ENCODE measurements at places on chromosomes 2 and 18.

- no peak for DNase-seq
Observed at GRCh38 chr2:58289029-58289428, 47.9 kb upstream of the FANCL start.

- DNase-seq: no peak
Observed at GRCh38 chr2:162069267-162069903, 4.6 kb downstream of the DPP4 start.

GRCh38 chr2:8847400-8847799, 10.0 kb upstream of the KIDINS220 start:
- no peak for DNase-seq

- no peak for DNase-seq
Observed at GRCh38 chr18:28062443-28062842, 114.5 kb downstream of the CDH2 start.

- DNase-seq: peak; percentile 83
Observed at GRCh38 chr2:159712143-159712928, at the start of gene MARCHF7. Gene MARCHF7 (plus strand): TSS chr2:159712506. CDS start chr2:159729023, 16,517 bp downstream.

DNA sequence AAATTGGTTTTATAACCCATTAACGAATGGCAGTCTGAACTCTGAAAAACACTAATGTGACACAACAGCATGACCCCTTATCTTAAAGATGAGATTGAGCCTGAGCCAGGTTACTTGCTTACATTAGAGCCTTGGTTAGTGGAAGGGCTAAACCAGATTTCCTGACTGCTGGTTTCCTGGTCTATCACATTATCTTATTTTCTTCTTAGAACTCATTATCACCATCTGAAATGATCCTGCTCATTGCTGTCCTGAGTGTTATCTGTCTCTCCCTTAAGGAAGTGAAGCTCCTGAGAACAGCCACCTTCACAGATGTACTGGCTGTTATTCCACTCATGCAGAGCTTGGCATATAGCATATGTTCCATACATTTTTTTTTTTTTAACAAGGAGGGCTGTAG, 9.0 kb upstream of the NRP2 start:
- no peak for DNase-seq

DNA sequence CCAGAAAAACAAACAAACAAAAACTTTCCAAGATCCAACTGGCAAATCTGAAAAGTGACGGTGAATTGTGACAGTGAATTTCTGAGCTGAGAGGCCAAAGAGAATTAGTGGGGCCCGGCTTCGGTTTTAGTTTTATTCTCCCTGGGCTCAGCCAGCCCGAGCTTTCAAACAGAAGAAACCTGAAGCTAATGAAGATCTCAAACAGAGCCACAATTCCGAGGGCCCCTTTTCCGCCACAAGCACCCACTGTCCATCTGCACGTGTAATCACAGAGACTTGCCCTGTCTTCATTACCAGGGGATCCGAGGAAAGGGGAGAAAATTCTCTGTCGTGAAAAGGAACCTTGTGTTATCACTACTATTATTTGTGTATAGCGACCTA, 4.2 kb upstream of the ONECUT2 start:
- no peak for DNase-seq

DNA sequence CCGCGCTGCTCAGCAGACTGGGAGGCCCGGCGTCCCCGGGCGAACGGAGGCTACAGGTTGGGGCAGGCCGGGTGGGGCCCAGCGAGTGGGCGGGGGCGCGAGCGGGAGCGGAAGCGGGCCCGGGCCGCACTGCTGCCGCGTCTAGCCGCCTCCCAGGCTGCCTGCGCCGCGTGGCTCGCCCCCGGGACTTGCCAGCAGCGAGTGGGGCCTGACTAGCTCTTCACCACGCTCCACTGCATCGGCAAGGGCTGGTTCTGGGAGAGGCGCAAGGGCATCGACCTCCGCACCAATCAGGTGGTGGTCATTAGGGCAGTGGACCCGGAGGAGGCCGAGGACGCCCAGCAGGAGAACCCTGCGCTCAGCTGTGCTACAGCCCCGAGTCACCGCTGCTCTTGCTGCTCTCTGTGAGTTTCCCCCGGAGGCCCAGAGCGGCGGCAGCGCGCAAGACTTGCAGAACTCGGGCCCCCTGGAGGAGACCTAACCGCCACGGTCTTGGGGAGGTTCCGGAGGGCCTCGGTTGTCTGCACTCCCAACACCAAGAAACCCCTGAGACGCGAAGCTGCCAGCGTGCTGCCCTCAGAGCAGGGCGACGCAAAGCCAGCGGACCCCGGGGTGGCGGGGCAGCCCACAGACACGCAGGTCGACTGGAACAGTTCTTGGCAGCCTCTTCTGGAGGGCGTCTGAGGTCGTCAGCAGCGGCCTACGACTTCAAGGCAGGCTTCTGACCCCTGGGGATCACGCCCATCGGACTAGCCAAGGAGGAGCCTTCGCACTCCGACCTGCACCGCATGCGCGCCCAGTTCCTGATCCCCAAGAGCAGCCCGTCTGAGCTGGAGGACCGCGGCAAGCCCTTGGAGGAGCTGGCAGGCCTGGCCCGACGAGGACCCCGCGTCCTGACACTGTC, 27.2 kb upstream of the PTPN2 start:
- no peak for DNase-seq

DNA sequence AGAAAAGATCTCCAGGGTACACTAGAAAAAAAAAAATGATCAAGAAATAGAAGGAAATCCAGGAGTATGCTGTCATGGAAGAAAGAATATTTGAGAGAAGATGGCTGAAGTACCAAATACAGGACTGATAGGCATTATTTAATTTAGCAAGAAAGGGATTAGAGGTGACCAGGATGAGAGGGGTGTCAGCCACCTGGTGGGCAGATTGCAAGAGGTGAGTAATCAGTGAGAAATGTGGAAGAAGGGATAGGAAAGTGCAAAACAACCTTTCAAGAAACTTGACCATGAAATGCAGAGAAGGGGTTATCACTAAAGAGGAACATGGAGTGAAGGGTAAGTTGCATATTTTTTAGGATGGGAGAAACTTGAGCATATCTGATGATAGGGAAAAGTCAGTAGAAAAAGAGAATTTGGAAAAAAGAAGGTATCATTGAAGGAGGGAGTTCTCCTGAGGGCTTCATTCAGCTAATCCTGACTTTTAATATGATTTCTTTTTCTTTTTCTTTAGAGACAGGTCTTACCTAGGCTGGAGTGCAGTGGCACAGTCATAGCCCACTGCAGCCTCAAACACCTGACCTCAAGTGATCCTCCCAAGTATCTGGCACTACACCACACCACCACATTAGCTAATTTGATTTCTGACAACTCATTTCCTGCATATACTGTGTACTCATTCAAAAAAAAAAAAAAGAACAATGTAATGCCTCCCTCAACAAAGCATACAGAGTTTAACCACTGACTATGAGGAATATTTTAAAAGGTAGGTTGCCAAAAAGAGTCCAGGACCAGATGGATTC, 101.3 kb downstream of the LRP2 start:
- no peak for DNase-seq

GRCh38 chr2:195659114-195659513, 2.1 kb downstream of the SLC39A10 start:
- no peak for DNase-seq

DNA sequence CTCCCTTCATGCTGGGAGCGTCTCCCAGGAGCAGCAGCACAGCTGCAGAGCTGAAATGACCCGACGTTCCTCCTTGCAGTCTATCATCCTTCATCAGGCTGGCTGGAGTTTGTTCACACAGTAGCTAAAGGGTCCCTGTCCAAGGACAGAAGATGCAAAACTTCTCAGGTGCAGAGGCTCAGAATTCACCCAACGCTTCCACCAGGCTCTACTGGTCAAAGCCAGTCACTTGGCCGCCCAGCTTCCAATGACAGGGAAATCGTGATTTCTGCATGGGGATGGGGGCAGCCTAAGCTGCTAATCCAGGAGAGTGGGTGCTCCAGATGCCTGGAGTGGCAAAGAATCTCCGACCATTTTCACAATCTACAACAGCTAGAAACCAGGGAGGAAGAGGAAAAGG, 97.0 kb upstream of the SALL3 start:
- no peak for DNase-seq

- DNase-seq: no peak
Observed at GRCh38 chr2:53509831-53510388, 257.7 kb upstream of the CHAC2 start.

DNA sequence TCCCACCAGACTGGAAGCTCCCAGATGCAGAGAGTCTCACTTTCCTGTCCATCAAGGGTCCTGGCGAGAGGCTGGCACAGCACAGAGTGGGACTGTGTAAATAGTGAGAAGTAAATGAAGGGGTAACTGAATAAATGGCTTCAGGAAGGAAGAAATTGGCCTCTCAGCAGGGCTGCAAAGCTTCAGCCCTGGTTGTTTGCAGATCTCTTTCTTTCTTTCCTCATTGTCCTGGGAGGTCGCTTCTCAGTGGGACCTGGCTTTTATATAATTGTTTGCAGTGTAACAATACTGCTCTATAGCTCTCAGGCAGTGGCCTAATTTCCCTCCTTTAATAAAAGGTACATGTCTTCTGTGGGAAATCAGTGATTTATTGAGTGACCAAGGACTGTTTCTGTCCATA, 74.9 kb upstream of the GPR45 start:
- no peak for DNase-seq

DNA sequence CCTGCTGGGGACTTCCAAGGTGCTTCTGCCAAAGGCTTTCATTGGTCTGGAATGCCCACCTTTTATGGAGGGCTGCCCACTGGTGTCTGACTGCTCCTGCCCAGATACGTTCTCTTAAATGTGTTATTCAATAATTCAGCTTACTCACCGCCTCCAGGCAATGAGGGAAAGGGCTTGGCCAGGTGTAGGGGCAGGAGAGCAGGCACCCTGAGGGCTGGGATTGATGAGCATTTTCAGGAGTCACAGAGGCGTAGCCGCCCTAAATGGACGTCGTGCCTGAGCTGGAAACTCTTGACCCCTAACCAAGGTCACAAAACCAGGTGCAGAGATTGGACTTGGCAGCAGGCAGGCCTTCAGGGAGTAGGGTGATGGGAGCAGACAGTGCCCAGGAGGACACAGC, 26.8 kb downstream of the MAL start:
- DNase-seq: no peak

DNA sequence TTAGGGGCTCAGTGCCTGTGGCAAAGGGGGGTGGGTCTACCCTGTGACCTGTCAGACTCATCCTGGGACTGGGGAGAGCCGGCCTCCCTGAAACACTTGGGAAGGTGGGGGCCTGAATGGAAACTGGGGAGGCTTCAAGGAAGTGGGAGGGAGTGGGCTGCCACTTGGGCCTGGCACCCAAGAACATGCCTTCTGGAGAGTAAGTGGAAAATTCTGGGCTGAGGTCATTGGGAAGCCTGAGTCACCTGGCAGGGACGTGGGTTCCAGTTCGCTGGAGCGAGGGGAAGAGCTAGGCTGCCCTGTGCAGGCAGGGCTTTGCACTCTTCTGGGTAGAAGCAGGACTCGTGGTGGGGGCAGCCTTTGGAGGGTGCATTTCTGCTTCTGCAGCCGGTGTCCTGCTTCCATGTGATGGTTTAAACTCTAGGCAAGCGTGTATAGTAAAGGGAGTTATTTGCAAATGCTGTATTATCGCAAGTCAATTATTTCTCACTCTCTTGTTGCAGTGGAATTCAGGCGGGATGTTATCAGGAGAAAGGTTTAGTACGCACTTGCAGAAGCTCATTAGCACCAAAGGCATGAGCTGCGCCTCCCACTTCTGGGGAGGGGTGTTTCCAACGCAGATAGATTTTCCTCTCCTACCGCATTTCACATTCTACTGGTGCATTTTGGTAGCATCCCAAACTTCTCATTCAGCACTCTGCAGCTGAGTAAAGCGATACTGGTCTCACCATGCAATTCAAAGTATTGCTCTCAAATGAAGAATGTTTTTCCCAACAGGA, 3.8 kb downstream of the LRRFIP1 start:
- no peak for DNase-seq

GRCh38 chr2:233535271-233535670, 31.3 kb downstream of the USP40 start:
- DNase-seq: no peak

GRCh38 chr18:63562284-63562683, 20.1 kb downstream of the SERPINB12 start:
- no peak for DNase-seq

DNA sequence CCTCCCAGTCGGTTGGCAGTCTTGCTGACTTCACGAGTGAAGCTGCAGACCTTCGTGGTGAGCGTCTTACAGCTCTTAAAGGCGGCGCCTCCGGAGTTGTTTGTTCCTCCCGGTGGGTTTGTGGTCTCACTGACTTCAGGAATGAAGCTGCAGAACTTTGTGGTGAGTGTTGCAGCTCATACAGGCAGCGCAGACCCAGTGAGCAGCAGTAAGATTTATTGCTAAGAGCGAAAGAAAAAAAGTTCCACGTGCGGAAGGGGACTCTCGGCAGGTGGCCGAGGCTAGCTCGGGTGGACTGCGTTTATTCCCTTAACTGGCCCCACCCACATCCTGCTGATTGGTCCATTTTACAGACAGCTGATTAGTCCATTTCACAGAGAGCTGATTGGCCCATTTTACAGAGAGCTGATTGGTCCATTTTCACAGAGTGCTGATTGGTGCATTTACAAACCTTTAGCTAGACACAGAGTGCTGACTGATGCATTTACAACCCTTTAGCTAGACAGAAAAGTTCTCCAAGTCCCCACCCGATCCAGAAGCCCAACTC, 240.3 kb downstream of the LRATD1 start:
- no peak for DNase-seq

GRCh38 chr18:48106976-48107781, 176.7 kb upstream of the SMAD2 start:
- no peak for DNase-seq

- no peak for DNase-seq
Observed at GRCh38 chr2:74585406-74586185, 31.1 kb downstream of the DOK1 start.

GRCh38 chr2:109128616-109129355, at the start of gene SH3RF3:
Gene SH3RF3 (plus strand): TSS chr2:109129205.
- DNase-seq: no peak

DNA sequence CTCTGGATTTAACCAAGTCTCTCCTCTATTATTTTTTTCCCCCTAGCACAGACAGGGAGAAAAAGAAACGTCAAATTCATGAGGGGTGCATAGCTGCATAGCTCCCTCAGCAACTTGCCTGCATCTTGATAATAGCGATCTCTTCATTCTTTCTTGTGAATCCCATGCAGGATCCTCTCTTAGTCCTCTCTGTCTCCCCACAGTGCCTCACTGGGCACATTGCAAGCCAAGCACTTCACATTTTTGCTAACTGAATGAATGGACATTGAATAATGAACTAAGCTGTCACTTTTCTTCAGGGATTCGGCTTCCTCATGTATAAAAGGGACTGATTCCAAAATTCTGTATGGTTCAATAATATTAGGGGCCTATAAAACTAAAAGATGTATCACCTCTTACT, 2.9 kb upstream of the EPB41L3 start:
- no peak for DNase-seq

DNA sequence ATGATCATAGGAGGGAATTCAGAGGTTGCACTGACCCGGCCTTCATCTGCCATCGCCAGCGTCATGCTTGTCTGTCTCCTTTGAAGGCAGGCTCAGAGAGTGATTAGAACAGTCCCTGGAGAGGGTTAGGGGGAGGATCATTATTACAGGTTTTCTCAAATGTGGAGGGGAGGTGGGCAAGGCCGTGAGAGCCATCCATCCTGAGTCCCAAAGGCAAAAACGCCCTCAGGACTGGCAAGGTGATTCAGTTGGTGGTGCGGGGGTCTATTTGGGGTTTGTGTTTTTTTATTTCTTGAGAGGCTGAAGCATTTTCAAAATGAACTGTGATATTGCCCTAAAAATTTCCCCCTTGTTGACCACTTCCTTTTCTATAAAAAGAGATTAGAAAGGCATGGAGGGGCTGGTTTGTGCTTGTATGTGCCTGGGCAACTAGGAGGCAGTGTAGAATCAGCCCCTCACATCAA, 39.3 kb upstream of the GYPC start:
- no peak for DNase-seq

Measured in urinary bladder (tissue), 4 donors.